HCT116 (cell line): ENCODE measurements at places on chromosomes 16 and 17. TPM values are rescaled to one million over a fixed set of nuclear protein-coding genes. Genes with fewer than 3 reads are reported as not detected.

DNA sequence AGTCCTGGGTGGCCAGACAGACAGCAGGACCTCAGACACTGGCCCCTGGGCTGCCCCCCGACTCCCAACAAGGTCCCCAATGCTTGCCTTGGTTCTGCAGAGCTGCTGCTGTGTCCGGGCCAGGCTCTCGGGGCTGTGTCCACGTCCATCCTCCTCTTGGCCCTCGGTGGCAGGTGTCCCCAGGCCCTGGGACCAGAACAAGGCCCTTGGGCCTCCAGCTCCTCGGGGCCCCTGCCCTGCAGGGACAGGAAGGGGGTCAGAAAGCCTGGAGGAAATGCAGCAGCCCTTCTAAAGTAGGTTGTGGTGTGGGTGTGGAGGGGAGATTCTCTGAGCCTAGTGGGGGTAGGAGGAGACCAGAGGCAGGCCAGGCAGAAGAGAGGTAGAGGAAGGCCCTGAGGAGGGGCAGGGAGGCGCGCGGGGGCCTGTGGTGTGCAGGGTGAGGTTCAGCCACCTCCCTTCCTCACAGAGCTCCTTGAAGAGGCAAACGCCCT is 2.5 kb upstream of the AXIN1 start:
- no peak for DNase-seq

DNA sequence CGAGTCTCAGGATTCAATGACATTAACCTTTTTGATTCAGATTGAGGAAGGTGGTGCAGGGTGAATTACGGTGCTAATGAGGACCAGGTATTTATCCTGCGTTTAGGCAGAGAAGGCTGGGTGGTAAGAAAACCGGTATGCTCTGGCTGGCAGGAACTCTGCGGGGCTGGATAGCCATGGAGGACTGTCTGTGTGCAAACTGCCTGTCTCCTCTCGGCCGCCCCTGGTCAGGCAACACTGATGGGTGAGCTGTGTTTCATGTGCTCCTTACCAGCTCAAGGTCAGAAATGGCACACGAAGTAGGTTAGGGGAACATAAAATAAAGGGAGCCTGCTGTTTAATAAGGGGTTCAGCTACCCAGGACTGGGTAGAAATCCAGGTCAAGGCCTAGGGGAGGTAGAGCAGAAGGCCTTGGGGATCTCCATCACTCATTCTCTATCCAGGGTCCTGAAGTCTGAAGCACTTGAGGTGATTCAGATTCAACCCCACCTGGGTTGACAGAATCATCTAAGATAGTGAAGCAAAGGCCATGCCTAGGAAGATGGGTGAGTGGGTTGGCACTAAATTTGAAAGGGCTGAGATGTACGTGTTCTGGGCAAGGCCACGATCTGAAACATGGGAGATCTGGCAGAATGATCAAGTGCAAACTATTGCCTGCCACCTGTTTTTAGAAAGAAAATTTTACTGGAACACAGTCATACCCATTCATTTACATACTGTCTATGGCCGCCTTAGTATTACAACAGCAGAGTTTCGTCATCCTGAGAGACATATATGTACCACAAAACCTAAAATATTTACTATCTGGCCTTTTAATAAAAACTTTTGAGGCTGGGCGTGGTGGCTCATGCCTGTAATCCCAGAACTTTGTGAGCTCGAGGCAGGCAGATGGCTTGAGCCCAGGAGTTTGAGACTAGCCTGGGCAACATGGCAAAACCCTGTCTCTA is 292.5 kb downstream of the XYLT1 start:
- DNase-seq: no peak

Gene MILR1
- 3.8 TPM for total RNA-seq

Gene PLA2G10
- not detected for total RNA-seq

Gene RHBDL1
- total RNA-seq: 12.7 TPM

Gene KCNJ2
- not detected for total RNA-seq

DNA sequence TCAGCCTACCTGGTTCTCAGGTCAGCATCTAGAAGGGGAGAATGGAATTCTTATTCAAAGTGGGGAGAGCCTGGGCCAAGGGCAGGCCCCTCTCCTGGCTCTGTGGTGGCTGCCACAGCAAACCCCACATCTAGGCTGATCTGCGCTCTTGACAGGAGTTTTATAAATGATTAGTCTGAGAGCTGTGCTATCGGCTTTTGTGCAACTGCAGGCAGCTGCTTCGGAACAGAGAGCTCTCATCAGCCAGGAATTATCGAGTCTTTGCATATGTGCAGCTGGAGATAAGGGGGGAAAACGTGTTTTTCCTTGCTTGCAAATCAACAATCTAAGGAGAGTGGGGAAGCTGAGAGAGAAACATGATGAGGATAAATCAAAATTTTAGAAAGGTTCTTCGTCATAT is 91.7 kb downstream of the HS3ST3A1 start:
- DNase-seq: no peak

DNA sequence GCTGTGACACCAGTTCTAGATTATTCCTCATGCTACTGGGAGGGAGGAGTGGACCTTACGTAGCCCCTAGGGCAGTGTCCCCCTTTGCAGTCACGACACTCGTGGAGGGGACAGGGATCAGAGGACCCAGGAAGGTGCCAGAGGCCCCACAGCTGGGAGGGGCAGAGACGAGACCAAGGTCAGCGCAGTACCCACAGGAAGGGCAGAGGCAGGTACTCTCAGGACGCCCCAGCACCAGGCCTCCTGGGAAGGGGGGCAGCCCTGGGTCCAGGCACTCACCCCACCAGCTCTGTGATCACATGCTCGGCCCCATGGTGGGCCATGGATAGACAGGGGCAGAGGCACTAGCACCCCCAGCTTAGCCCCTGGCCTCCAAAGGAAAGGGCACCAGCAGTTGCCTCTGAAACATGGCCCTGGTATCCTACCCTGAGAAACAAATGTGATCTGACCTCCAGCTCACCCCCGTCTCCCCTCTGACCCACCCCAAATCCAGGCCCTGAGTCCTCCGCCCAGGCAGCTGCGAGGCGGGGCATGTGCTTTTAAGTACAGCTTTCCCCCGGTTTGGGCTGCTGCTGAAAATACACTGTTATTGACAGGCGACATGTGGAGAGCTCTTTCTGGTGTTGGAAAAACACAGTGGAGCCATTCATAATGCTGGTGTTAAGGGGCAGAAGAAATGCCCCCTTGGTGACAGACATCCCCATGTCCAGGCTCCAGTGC is 361.9 kb downstream of the C16orf95 start:
- DNase-seq: no peak

Gene CFAP97D1
- 0.15 TPM for total RNA-seq

Gene TP53TG3F
- not detected for total RNA-seq

GRCh38 chr17:7404737-7405349 is 946 bp upstream of the TMEM256 start:
- DNase-seq: no peak

DNA sequence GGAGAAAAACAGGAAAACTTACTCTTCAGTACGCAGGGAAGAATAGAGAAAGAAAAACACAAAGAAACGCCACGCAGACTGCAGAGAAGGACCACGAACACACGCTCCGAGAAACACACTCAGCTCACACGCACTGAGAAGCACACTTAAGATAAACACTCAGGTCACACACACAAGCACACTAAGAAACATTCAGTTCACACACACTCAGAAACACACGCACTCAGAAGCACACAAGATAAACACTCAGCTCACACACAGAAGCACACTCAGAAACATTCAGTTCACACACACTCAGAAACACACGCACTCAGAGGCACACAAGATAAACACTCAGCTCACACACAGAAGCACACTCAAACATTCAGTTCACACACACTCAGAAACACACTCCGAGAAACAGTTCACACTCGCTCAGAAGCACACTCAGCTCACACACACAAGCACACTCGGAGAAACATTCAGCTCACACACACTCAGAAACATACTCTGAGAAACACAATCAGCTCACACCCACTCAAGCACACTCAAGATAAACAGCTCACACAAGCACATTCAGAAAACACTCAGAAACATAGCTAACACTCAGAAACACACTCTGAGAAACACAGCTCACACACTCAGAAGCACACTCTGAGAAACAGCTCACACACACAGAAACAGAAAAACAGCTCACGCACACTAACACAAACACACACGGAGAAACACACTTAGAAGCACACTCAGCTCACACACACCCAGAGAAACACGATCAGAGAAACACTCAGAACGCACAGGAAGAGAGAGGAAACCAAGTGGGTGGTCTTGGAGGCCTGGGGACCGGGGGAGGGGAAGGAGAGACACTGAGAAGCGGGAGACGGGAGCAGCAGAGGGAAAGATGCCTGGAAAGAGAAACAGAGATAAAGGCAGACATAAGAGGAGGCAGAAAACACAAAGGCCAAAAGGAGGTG is 908 bp downstream of the TMEM98 start:
- no peak for DNase-seq

Gene ENO3
- 24.6 TPM for total RNA-seq

Gene ACSM3
- 15.0 TPM for total RNA-seq

DNA sequence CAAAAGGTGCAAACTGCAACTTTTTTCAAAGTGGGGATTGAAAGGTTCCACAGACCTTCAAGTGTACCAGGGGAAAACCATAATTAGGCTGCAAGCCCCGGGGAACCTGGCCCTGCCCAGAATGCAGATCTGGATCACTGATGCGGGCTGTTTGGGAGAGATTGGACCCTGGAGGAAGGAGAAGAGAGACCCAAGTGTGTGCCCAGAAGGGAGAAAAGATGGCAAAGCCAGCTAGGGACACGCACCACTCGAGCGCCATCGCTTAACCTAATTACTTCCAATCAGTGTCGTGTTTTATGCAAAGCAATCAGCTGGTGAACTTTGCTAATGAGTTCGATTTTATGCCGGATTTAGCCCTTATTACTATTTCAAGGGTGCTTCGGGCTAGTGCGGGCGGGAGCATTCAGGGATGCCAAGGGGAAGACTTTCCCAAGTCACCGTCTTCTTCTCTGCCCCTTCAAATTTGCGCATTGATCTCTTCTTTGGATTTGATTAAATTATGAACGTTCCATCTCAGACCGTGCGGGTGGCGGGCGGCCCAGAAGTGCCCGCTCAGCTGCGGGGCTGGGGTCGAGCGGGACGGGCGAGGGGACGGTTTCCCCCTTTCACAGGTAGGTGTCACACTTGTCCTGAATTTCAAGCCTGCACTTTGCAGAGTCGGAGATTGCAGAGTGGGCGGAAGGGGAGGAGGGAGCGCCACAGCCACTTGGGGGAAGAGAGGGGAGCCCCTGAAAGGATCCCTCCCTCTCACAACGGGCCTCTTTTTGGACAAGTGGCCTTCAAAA is 4.0 kb downstream of the IRX5 start:
- DNase-seq: no peak

Gene MYH11
- total RNA-seq: 0.61 TPM

Gene HOXB4
- 11.3 TPM for total RNA-seq

GRCh38 chr16:53219795-53220454 is 165.1 kb downstream of the CHD9 start:
- DNase-seq: no peak

Gene TEN1
- 18.5 TPM for total RNA-seq

Gene ITGB3
- not detected for total RNA-seq

Gene SMPD3
- 0.89 TPM for total RNA-seq

Gene RNF40
- 90.3 TPM for total RNA-seq
